Heart left ventricle (tissue), 16 donors: ENCODE measurements at places on chromosomes 13 and 19. TPM values are rescaled to one million over a fixed set of nuclear protein-coding genes. Genes with fewer than 3 reads are reported as not detected.
A peak's percentile ranks its signal among the peaks of the same experiment; 100 is the strongest.

The ZNF792 gene
- polyA plus RNA-seq, result 2.2 TPM

The TPTE2 gene
- not detected for polyA plus RNA-seq

The PLVAP gene
- polyA plus RNA-seq, result 26.4 TPM

The ZNF28 gene
- 2.3 TPM for polyA plus RNA-seq

The SIGLECL1 gene
- not detected for polyA plus RNA-seq

The ZNF177 gene
- polyA plus RNA-seq, result 1.8 TPM

The LILRB1 gene
- polyA plus RNA-seq, result 0.65 TPM

- DNase-seq, result peak; percentile 37
These were observed 467.2 kb downstream of the ITGBL1 start for GRCh38 chr13:101919541-101920181.

- no peak for DNase-seq
These were observed 9.0 kb downstream of the BCAM start for GRCh38 chr19:44817725-44818465.

DNA sequence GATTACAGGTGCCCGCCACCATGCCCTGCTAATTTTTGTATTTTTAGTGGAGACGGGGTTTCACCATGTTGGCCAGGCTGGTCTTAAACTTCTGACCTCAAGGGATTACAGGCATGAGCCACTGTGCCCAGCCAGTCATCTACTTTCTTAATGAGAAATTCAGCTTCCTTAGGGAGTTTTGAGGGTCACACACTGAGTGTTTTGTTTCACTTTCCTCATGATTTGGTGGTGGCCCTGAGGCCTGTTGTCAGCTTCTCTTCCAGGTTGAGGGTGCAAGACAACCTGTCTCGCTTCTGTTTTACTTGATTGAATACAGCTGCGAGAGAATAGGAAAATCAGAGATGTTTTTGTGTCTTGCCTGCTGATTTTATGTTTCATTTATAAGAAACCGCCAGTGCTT is 9.9 kb downstream of the FRY start:
- no peak for DNase-seq

DNA sequence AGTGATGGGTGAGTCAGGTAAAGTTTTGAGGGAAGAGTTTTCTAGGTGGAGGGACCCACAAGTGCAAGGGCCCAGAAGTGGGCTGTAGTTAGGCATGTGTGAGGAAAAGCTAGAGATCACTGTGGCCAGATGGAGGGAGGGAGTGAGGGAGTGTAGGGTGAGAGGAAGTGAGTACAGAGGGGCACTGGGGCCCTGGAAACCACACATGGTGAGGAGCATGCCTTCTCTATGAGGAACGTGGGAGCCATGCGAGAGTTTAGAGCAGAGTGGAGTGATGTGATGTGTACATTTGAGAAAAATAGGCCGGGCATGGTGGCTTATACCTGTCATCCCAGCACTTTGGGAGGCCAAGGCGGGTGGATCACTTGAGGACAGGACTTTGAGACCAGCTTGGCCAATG is 14.7 kb upstream of the SHKBP1 start:
- peak; percentile 15 for DNase-seq

DNA sequence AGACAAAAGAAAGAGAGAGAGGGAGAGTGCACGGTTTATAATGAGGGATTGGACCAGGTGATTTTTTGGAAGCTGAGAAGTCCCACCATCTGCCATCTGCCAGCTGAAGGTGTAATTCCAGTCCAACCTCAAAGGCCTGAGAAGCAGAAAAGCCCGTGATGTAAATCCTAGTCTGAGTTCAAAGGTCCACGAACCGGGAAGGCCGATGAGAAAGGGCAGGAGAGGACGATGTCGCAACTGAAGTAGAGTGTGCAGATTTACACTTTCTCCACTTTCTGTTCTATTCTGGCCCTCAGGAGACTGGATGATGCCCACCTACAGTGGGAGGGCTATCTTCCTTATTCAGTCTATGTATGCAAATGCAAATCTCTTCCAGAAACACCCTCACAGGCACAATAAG is 500.0 kb downstream of the DIAPH3 start:
- no peak for DNase-seq

GRCh38 chr19:19068659-19069654 is 5.2 kb downstream of the SLC25A42 start:
- no peak for DNase-seq

GRCh38 chr13:60275208-60275607 is 111.5 kb upstream of the DIAPH3 start:
- DNase-seq, result no peak

GRCh38 chr19:29704562-29705558 is 10.2 kb downstream of the C19orf12 start:
- no peak for DNase-seq

- DNase-seq, result peak; percentile 90
These were observed 14.5 kb upstream of the ICAM3 start for GRCh38 chr19:10353793-10354391.

- peak; percentile 68 for DNase-seq
These were observed 43.8 kb downstream of the DNM2 start for GRCh38 chr19:10761443-10762250.

GRCh38 chr19:375395-376110 is 31.0 kb upstream of the MIER2 start:
- DNase-seq, result no peak

- DNase-seq, result no peak
These were observed 386.3 kb downstream of the KCTD12 start for GRCh38 chr13:76499891-76500290.
